Activated naive CD8-positive, alpha-beta T cell treated with anti-CD3 and anti-CD28 coated beads, Interleukin-2, amount 50 U/mL, for 24 hours (primary cell): ENCODE measurements at places on chromosomes 2 and 18.

DNA sequence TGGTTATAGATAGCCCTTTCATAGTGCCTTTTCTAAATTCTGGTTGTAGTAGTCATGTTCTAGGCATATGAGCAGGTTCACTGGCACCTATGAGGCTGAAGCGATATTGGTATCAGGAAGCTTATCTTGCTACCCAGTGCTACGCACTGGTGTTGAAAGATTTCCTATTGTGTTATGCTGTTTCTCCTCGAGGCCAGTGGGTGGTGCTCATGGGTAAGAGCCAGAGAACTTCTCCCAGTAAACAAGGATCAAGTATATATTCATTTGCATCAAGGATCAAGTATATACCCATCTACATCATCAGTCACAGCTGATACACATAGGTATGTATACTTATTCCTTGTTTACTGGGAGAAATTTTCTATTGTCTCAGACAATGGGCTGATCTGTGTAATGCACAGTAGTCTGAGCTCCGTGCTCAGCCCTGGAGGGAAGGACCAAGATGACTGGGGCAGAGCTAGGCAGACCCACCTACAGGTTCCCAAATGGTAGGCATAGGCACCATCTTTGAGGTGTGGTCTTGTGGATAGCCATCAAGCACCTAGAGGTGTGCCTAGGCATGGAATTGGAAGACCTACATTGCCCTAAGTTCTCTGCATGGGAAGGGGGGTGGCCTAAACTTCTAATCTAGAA lies 101.2 kb upstream of the GALNT13 start:
- no peak overlapping the region for H3K4me3 ChIP-seq
- H3K27ac ChIP-seq = no peak overlapping the region
- no peak for DNase-seq
- H3K4me1 ChIP-seq = no peaks in the 10 kb centered on the region
- H3K36me3 ChIP-seq = no peaks in the 10 kb centered on the region

DNA sequence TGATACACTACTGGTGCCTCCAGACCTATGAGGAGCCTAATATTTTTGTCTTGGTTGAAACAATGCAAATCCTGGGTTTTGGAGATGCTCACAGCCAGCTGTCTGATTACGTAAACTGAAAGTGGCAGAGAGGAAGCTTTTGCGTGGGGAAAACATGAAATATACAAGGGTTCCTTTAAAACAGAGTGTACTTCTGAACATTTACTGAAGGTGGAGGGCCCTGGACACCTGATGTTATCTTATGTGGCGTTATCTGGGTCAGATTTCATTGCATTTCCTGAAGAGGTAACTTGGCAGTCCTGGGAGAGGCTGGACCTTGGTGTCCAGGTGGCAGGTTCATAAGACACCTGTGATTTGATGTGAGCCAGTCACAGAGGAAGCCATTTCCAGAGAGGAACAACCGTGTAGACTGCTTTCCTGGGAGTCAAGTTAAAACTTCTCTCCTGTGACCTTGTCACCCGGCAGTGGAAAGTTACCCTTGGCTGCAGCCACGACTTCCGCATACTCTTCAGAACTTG lies 105.0 kb downstream of the NEDD4L start:
- no peaks in the 10 kb centered on the region for H3K36me3 ChIP-seq
- H3K27me3 ChIP-seq = no peaks in the 10 kb centered on the region
- DNase-seq = no peak
- no peak overlapping the region for H3K27ac ChIP-seq

DNA sequence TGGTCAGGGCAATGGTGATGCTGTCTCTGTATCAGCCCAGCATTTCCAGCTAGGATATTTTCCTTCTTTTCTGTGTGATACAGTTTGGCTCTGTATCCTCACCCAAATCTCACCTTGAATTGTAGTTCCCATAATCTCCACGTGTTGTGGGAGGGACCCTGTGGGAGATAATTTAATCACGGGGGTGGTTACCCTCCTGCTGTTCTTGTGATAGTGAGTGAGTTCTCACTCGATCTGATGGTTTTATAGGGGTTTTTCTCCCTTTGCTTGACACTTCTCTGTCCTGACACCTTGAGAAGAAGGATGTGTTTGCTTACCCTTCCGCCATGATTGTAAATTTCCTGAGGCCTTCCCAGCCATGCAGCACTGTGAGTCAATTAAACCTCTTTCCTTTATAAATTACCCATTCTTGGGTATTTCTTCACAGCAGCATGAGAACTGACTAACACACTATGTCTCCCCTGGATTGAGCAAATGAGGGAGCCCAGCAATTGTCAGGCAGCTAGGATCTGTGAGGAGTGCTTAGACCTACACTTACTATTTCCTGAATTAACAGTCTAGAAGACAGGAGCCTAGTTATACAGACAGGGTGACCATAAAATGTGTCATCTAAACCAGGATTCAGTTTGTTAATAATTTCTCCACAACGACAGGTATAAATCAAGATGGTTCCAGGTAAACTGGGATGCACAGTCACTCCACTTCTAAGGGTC lies 6.0 kb downstream of the SCN2A start:
- no peaks in the 10 kb centered on the region for H3K36me3 ChIP-seq
- no peak for DNase-seq
- H3K4me3 ChIP-seq = no peak overlapping the region
- H3K27me3 ChIP-seq = peaks cover 6% of the 10 kb centered on the region
- H3K27ac ChIP-seq = no peak overlapping the region

DNA sequence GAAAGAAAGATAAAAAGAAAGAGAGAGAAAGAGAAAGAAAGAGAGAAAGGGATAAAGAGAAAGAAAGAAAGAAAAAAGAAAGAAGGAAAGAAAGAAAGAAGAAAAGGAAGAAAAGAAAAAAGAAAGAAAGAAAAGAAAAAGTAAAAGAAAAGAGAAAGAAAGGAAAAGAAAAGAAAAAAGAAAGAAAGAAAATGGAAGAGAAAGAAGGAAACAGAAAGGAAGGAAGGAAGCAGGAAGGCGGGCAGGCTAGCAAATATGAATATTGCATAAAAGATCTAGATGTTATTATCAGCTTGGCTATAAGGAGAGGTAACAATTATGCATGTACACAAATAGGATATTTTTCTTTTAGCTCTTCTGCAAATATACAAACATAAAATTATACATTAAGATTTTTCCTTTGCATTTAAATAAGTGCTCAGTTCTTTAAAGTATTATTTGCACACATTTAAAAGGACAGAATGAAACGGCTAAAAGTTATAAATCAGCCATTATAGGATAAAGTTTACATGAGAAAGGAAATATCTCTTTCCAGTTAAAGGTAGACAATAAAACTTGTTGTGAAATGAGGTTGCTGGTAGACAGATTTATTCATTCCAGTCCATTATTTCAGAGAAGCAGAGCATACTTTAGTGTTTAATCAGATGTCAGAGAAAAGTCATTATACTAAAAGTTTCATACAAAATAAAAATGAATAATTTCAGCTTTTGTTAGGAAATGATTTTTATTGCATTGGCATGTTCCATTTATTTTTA lies 511.4 kb downstream of the KCNJ3 start:
- no peak overlapping the region for H3K27ac ChIP-seq
- no peaks in the 10 kb centered on the region for H3K36me3 ChIP-seq
- no peak for DNase-seq

DNA sequence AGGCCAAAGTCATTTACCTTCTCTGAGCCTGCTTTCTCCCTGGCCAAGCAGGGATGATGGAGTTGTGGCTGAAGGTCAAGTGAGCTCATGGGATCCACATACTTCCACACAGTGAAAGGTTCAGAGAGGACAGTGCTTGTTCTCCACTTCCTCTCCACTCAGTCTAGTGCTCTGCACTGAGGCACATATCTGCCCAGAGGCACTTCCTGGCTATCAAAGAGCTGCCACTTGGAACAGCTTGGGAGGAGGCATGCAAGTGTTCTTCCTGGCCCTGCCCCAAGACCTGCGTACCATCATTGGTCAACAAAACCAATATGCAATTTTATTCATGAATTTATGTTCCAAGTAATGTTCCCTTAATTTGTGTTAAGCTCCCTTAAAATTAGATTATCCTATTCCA lies 71.9 kb downstream of the RNF152 start:
- DNase-seq = no peak
- H3K36me3 ChIP-seq = no peaks in the 10 kb centered on the region
- H3K4me1 ChIP-seq = no peaks in the 10 kb centered on the region
- no peak overlapping the region for H3K4me3 ChIP-seq
